Esophagus squamous epithelium (tissue), 5 donors: ENCODE measurements at places on chromosomes 1 and 21.

GRCh38 chr21:34808569-34809204 lies 139.9 kb downstream of the CLIC6 start:
- peak overlapping the region; percentile 88 for H3K27ac ChIP-seq
- DNase-seq, result no peak
- peaks cover 23% of the 10 kb centered on the region for H3K36me3 ChIP-seq
- peaks cover 54% of the 10 kb centered on the region for H3K4me1 ChIP-seq

GRCh38 chr1:207330011-207330710 lies 8.7 kb downstream of the CD55 start:
- no peak for DNase-seq
- no peak overlapping the region for H3K4me3 ChIP-seq
- H3K36me3 ChIP-seq, result no peaks in the 10 kb centered on the region
- H3K4me1 ChIP-seq, result no peaks in the 10 kb centered on the region
- no peak overlapping the region for H3K27ac ChIP-seq

DNA sequence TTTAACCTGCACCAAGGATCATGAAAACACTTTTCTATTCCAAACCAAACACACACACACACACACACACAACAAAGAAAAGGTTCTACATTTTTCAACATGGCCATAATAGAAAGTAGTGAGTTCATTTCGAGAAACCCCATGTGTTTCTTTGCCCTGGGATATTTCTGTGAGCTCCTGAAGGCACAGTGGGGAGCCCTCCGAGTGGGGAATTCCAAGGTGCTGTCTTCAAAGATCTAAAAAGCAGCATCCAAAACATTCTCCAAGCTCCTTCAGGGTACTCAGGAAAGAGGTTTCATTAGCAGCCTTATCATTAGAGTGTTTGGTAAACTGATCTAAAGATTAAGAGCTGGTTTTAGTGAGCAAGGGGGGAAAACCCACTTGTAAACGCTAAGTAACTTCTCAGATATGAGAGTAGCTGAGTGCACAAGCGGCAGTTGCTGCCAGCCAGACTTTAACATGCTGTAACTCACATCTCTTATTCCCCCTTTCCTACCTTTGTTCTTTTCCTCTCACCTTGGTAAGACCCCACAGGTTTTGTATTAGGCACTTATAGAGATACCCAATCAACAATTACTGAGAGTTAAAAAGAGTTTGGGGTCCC lies 38.3 kb downstream of the ZC3H11B start:
- no peak overlapping the region for H3K27ac ChIP-seq
- H3K4me1 ChIP-seq, result no peaks in the 10 kb centered on the region
- H3K4me3 ChIP-seq, result no peak overlapping the region
- no peak for DNase-seq
- H3K27me3 ChIP-seq, result no peaks in the 10 kb centered on the region

- no peaks in the 10 kb centered on the region for H3K36me3 ChIP-seq
- H3K27ac ChIP-seq, result no peak overlapping the region
- DNase-seq, result no peak
- no peaks in the 10 kb centered on the region for H3K27me3 ChIP-seq
These were observed 25.9 kb downstream of the KRTAP19-8 start for GRCh38 chr21:31012133-31013089.

DNA sequence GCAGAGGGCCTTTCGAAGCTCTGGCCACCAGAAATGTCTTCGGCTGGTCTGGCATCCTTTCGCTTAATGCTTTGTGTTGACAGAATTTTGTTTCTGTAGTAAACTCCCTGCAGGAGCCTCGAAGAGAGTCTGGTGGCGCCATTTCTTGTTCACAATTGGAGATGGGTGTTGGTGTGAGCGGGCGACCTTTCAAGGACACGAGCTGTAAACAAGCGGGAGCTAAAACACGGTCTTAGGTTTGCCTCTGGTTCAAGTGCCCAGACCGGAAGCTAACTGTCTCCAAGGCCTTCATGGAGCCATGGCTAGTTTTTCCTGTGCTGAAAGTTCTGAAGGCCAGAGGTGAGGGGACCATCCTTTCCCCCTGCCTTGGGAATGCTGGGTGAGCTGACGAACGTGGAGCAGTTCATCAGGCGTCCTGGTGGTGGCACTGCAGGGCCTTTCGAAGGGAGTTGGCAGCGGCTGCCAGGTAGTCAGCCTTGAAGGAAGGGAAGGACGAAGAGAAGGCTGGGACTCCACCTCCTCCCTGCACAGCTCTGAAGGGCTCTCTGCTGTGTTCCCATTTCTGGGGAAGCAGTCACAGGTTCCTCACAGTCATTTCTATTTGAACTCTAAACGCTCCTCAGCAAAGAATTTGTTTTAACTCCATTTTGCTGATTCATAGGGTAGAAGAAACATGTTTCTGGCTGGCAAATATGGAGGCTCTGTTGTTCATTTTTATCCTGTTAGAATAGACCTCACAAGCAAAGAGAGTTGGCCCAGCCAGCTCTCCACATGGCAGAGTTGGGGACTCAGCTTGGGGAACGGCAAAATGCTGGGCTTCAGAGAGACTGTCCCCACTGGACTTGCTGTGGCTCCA lies 35.2 kb downstream of the URB2 start:
- DNase-seq, result no peak
- H3K4me3 ChIP-seq, result no peak overlapping the region
- H3K27me3 ChIP-seq, result no peaks in the 10 kb centered on the region
- H3K27ac ChIP-seq, result no peak overlapping the region
- peaks cover 21% of the 10 kb centered on the region for H3K4me1 ChIP-seq
